ENCODE measurements at places on chromosomes 3 and 15.

DNA sequence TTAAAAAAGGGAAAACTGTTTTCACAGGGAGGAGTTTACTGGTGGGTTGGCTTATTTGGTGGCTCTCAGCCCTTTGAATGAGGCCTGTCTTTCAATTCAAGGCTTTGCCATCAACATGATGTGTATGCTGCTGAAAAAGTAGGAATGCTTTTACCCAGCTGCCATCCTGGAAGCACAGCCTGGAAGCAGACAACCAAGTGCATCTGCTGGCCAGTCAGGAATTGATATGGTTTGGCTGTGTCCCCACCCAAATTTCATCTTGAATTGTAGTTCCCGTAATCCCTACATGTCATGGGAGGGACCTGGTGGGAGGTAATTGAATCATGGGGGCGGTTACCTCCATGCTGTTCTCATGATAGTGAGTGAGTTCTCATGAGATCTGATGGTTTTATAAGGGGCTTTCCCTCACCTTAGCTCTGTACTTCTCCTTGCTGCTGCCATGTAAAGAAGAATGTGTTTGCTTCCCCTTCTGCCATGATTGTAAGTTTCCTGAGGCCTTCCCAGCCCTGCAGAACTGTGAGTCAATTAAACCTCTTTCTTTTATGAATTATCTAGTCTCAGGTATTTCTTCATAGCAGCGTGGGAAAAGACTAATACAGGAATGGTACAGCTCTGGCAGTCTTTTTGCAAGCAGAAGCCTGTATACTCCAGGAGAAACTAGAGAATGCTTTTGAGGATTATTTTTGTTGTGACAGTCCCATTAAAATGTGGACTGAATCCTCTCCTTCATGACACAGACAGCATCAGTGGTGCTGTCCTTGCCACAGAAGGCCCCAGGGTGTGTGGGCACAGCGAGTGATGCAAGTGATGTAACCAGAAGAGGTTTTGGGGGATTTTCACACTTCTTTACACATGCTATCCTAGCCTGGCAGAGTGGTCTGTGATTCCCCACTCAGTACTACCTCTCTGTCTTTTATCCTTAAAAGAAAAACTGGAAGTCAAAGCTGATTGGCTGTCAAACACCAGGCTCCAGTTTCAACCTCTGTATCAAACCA, 20.0 kb downstream of the PLCL2 start:
- DNase-seq, result no peak

DNA sequence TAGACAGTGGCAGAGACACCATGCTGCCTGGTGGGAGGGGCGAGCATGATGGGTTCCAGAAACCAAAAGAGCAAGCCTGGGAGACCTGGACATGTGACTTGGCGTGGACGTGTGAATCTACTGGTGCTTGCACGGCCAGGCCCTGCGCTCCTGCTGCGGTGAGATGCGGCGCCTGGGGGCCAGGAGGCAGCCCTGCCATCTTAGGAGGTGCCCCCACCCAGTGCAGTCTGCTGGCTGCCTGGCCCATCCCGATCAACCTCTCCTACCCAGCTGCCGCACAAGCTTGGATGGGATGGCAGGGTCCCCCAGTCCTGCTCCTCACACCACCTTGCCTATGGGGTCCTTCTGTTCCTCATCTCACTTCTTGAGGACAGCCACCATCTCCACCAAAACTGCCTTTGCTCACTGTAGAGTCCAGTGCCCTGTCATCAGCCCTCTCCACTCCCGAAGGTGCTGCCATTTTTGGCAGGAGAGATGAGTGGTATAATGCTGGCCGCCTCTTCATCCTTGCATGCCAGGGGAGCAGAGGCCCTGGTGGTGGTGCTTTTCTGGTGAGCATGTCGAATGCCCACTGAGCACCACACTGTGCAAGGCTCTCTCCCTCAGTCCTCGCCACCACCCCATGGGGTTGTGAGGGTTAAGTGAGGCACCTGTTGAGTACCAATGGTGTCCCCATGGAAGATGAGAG, 3.1 kb upstream of the ABTB1 start:
- no peak for DNase-seq

DNA sequence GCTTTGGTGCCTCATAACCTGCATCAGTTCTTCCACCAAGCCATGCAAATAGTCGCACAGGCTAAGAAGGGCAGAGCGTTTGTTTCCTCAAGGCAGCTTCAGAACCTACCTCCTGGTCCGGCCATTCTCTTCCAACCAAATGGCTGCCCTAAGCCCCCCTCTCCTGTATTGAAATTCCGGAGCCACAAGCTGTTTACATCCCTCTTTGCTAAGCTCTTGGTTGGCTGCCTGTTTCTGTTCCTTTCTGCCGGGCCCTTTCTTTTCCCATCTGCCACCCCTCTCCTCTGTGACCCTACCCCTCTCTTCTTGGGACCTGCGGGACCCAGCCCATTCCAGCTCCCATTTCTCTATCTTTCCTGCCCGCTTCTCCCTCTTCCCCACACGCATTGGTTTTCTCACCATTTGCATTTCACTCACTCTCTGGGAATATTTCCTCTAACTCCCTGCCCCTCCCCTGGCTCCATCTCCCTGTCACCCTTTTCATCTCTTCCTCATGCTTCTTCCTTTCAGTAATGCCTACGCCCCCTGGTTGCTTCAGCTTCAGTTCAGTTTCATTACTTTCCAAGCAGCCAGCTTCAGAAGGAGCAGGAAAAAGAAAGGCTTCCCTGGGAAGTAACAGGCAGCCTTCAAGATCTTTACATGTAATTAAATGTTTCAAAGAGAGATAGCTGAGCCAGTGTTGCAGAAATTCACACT, 113.5 kb downstream of the RAB11A start:
- DNase-seq, result no peak

- DNase-seq, result no peak
These were observed 955.3 kb downstream of the EPHA3 start for GRCh38 chr3:90062631-90063200.

- DNase-seq, result no peak
These were observed 121.3 kb upstream of the TBL1XR1 start for GRCh38 chr3:177318559-177318958.

DNA sequence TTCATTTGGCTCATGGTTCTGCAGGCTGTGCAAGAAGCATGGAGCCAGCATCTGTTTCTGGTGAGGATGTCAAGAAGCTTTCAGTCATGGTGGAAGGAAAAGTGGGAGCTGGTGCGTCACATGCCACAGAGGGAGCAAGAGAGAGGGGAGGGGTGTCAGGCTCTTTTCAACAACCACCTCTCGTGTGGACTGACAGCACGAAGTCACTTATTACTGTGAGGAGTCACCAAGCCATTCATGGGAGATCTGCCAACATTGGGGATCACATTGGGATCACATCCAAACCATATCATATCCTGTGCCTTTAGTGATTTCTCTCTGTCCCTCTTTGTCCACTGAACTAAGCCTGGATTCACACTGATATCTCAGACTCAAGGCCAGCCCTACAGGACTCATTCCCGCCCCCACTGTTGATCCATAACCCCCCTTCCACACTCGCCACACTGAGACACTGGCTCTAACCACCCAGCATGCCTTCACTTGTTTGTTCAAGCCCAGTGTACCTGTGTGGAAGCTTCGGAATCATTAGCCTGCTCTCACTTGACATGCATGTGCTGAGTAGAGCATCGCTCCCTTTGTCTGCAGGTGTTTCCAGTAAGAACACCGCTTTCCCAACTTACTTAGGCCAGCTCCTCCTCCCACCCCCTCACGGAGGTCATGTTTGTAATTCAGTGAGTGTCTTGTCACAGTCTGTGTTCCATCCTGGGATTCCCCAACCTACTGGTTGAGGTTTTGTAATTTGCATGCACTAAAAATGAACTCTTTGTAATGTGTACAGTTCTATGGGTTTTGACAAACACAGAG, 132.2 kb downstream of the KLF13 start:
- no peak for DNase-seq

GRCh38 chr3:121152573-121152972, 244.6 kb downstream of the STXBP5L start:
- no peak for DNase-seq

- DNase-seq, result no peak
These were observed 882 bp downstream of the CADM2 start for GRCh38 chr3:84959470-84960271.

GRCh38 chr3:59885101-59885500, 835.3 kb upstream of the CFAP20DC start:
- no peak for DNase-seq

- DNase-seq, result no peak
These were observed 4.1 kb downstream of the PPM1M start for GRCh38 chr3:52249683-52250082.

DNA sequence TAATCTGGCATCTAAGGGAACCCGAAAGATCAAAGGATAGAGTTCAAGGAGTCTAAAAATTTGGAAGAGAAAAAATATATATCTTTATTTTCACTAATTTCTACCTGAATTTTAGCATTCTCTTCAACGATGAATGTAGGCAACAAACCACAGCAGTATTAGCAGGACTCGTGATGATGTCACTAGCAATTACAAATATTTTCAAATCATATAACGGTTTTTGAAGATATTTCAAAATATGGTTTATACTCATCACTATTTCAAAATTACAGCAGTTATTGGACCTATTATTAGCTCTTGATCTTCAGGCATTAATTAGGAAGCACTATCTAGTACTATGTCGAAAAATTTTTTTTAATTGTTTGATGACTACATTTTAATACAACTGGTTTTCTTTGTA, 27.0 kb upstream of the ANKDD1A start:
- no peak for DNase-seq
